ENCODE measurements at places on chromosomes 16 and 17.

DNA sequence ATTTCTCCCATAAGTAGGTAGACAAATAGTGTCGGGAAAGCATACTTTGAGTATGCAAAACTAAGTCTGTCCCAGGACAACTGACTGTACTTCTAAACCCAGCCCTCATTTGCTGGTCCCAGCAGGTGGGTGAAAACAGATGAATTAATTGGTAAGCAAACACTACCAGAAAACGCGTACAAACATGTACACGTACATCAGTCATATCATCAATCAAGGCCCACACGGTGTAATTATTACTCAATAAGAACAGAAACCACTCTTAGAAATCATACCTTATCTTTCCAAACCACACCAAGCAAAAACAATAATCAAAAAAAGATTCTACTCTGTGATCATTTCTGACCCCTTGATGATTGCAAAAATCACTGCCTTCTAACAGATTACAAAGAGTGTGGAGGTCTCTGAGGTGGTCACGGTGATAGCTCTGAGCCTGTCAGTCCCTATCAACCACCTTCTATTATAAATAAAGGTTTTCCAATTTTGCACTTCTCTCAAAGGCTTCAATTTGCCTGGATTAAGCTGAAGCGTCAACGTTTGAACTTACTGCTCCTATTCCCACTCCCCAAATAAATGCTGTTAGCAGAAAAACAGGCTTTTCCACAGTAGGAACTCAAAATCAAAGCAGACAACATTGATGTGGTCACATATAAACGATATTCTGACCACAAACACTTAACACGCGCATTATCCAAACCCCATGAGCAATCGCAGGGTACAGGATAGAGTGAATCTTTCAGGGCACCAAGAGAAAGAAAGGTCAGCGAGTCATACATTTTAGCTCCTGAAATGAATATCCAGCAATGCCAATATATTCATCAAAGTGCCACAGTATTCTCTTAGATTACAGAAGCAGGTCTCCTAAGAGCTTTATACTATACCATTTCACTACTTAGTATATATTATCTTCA, 211.9 kb downstream of the STX8 start:
- no peaks in the 10 kb centered on the region for H3K36me3 ChIP-seq
- H3K27me3 ChIP-seq: no peaks in the 10 kb centered on the region
- no peaks in the 10 kb centered on the region for H3K4me1 ChIP-seq
- no peak overlapping the region for H3K27ac ChIP-seq
- H3K4me3 ChIP-seq: no peak overlapping the region

DNA sequence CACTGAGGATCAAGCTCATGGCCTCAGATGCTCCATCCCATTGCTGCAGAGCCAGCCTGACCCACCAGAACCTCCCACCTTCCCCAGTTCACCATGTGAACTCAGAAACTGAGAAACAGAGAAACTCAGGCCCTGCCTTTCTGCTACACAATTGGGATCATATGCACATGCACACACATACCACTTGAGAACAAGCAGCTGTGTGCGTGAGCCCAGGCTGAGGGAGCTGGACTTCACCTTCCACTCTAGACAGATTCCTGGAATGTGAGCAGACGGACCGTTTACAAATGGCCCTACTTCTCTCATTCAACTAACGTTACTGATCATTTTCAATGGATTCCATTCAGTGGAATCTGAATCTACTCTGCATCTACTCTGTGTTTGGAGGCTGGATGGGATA, 1.7 kb upstream of the SPEM2 start:
- no peak overlapping the region for H3K27ac ChIP-seq
- no peaks in the 10 kb centered on the region for H3K4me1 ChIP-seq
- DNase-seq: no peak
- no peaks in the 10 kb centered on the region for H3K27me3 ChIP-seq

- H3K27ac ChIP-seq: no peak overlapping the region
- no peaks in the 10 kb centered on the region for H3K36me3 ChIP-seq
- no peak overlapping the region for H3K4me3 ChIP-seq
- H3K27me3 ChIP-seq: peaks cover 35% of the 10 kb centered on the region
- H3K4me1 ChIP-seq: no peaks in the 10 kb centered on the region
Observed at GRCh38 chr16:2817340-2818271, 569 bp downstream of the PRSS21 start.

- H3K4me3 ChIP-seq: peak within 1 kb of the TSS; percentile 41
- no peaks in the 10 kb centered on the region for H3K36me3 ChIP-seq
- no peaks in the 10 kb centered on the region for H3K27me3 ChIP-seq
- no peak for DNase-seq
- H3K27ac ChIP-seq: peak within 1 kb of the TSS; percentile 71
Observed at GRCh38 chr17:73644145-73645049, at the start of gene SDK2. TSS of gene SDK2 (minus strand) at chr17:73644445. CDS start at chr17:73644088, 357 bp downstream.

- peaks cover 15% of the 10 kb centered on the region for H3K4me1 ChIP-seq
- no peak overlapping the region for H3K27ac ChIP-seq
- no peaks in the 10 kb centered on the region for H3K27me3 ChIP-seq
- DNase-seq: no peak
- H3K36me3 ChIP-seq: no peaks in the 10 kb centered on the region
Observed at GRCh38 chr16:49806446-49806845, 49.5 kb downstream of the ZNF423 start.

- no peaks in the 10 kb centered on the region for H3K36me3 ChIP-seq
- H3K27ac ChIP-seq: peak overlapping the region; percentile 47
- H3K4me3 ChIP-seq: peak overlapping the region; percentile 39
Observed at GRCh38 chr17:78716814-78717393, 65.2 kb downstream of the CYTH1 start.

DNA sequence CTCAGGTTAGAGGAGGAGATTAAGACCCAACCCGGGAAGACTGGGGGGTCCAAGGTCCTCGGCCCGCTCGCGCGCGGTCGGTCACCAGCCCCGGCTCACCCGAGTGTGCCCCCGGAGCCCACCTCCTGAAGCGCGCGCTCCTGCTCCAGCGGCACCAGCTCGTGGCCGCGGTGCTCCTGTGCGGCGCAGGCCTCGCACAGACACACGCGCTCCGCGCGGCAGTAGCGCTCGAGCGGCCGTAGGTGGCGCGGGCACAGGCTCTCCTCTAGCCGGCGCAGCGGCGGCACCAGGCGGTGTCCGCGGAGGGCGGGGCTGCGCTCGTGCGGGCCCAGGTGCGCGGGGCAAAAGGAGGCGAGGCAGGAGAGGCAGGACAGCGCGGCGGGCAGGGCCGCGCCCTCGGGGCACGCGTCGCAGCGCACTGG, 618 bp downstream of the TRIM47 start:
- H3K27me3 ChIP-seq: no peaks in the 10 kb centered on the region
- peak; percentile 47 for DNase-seq
- peaks cover 24% of the 10 kb centered on the region for H3K36me3 ChIP-seq
- H3K27ac ChIP-seq: peak overlapping the region; percentile 96
- peak overlapping the region; percentile 68 for H3K4me3 ChIP-seq
- peaks cover 40% of the 10 kb centered on the region for H3K4me1 ChIP-seq

DNA sequence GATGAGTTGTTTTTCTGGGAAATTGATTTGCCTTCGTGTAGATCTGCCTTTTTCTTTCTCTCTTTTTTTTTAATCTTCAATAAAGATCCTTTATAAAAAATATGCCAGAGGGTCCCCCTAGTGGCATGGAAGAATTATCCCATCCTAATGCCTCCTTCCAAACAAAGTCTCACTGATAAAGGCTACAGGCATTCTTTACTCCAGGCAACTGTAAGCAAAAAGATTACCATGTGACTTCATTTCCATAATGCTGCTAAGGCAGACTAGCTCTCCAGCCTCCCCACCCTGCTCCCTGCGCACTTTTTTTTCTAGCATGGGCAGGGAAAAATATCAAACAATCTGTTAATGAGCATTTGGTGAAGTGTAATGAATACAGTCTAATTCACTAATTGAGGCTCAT, 220.2 kb upstream of the CDH8 start:
- H3K4me3 ChIP-seq: no peak overlapping the region
- H3K36me3 ChIP-seq: no peaks in the 10 kb centered on the region
- H3K4me1 ChIP-seq: peaks cover 5% of the 10 kb centered on the region
- DNase-seq: no peak
- H3K27me3 ChIP-seq: no peaks in the 10 kb centered on the region

- no peaks in the 10 kb centered on the region for H3K4me1 ChIP-seq
- no peak for DNase-seq
- H3K36me3 ChIP-seq: no peaks in the 10 kb centered on the region
- H3K27me3 ChIP-seq: no peaks in the 10 kb centered on the region
Observed at GRCh38 chr17:79131701-79132100, 57.1 kb downstream of the ENGASE start.

GRCh38 chr16:57906382-57907316, 64.3 kb downstream of the CNGB1 start:
- H3K27ac ChIP-seq: no peak overlapping the region
- H3K27me3 ChIP-seq: peaks cover 8% of the 10 kb centered on the region
- no peaks in the 10 kb centered on the region for H3K36me3 ChIP-seq
- DNase-seq: no peak

- peaks cover 8% of the 10 kb centered on the region for H3K4me1 ChIP-seq
- H3K27me3 ChIP-seq: no peaks in the 10 kb centered on the region
- no peak overlapping the region for H3K27ac ChIP-seq
- H3K4me3 ChIP-seq: no peak overlapping the region
Observed at GRCh38 chr16:27364493-27365141, 37.4 kb upstream of the IL21R start.

- no peak overlapping the region for H3K27ac ChIP-seq
- H3K4me3 ChIP-seq: no peak overlapping the region
- H3K27me3 ChIP-seq: no peaks in the 10 kb centered on the region
- no peak for DNase-seq
- no peaks in the 10 kb centered on the region for H3K4me1 ChIP-seq
Observed at GRCh38 chr16:22788193-22788530, 25.8 kb upstream of the HS3ST2 start.

GRCh38 chr17:76397687-76398522, 13.5 kb downstream of the SPHK1 start:
- DNase-seq: peak; percentile 99
- H3K27me3 ChIP-seq: no peaks in the 10 kb centered on the region
- H3K27ac ChIP-seq: no peak overlapping the region
- no peak overlapping the region for H3K4me3 ChIP-seq
- H3K36me3 ChIP-seq: peaks cover 36% of the 10 kb centered on the region

DNA sequence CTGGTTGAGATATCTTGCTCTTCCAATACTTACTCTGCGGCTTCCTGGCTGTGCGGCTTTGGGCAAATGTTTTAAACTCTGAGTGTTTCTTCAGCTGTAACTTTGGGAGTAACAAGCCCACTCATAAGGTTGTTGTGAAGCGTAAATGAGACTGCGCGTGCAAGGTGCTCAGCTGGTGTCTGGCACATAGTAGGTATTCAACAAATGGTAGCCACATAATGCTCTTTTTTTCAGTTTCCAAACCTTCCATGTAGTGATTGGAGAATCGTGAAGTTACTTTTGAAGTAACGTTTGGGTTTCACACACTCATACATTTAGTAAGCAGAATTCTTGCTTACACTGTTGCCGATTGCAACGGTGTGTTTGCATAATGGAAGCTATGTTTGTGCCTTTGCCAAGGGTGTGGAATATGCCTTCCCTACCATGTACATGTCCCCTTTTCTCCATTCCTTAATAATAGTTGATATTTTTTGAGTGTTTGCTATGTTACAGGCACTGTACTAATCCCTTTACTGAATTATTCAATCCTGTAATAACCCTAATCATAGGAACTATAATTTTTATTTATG, 829 bp downstream of the DHRS7B start:
- H3K4me3 ChIP-seq: peak overlapping the region; percentile 82
- H3K36me3 ChIP-seq: no peaks in the 10 kb centered on the region
- H3K27ac ChIP-seq: peak overlapping the region; percentile 85
- peaks cover 4% of the 10 kb centered on the region for H3K4me1 ChIP-seq
- no peak for DNase-seq

- no peak overlapping the region for H3K27ac ChIP-seq
- H3K4me3 ChIP-seq: no peak overlapping the region
- H3K4me1 ChIP-seq: no peaks in the 10 kb centered on the region
Observed at GRCh38 chr17:56883616-56884015, 30.2 kb downstream of the TRIM25 start.

GRCh38 chr17:67514998-67515397, 137.9 kb downstream of the PITPNC1 start:
- no peak for DNase-seq
- H3K27me3 ChIP-seq: no peaks in the 10 kb centered on the region
- no peaks in the 10 kb centered on the region for H3K36me3 ChIP-seq
- H3K27ac ChIP-seq: no peak overlapping the region

GRCh38 chr17:69066482-69066881, 5.8 kb upstream of the ABCA9 start:
- H3K4me1 ChIP-seq: peaks cover 2% of the 10 kb centered on the region
- no peaks in the 10 kb centered on the region for H3K36me3 ChIP-seq
- no peaks in the 10 kb centered on the region for H3K27me3 ChIP-seq
- H3K27ac ChIP-seq: no peak overlapping the region
- no peak for DNase-seq

DNA sequence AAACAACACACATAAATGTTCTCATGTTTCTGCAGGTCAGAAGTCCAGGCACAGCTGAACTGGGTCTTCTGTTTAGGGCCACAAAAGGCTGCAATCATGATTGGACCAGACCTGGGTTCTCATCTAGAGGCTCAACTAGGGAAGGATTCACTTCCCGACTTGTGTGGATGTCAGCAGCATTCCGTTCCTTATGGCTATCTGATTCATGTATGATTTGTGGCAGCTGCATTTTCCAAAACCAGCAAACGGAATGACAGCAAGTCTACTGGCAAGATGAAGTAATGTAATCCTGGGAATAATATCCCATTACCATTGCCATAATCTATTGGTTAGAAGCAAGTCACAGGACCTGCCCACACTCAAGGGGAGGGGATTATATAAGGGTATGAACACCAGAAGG, 22.1 kb downstream of the CEP112 start:
- peaks cover 28% of the 10 kb centered on the region for H3K36me3 ChIP-seq
- no peak overlapping the region for H3K27ac ChIP-seq
- no peaks in the 10 kb centered on the region for H3K4me1 ChIP-seq
- DNase-seq: no peak

- peaks cover 40% of the 10 kb centered on the region for H3K27me3 ChIP-seq
- peak overlapping the region; percentile 45 for H3K27ac ChIP-seq
- H3K4me1 ChIP-seq: peaks cover 24% of the 10 kb centered on the region
- peak overlapping the region; percentile 30 for H3K4me3 ChIP-seq
- no peak for DNase-seq
Observed at GRCh38 chr16:73062743-73063733, 15.1 kb upstream of the ZFHX3 start.

- H3K4me3 ChIP-seq: no peak overlapping the region
- no peaks in the 10 kb centered on the region for H3K36me3 ChIP-seq
- DNase-seq: no peak
- no peaks in the 10 kb centered on the region for H3K4me1 ChIP-seq
- H3K27me3 ChIP-seq: no peaks in the 10 kb centered on the region
Observed at GRCh38 chr16:78576941-78577340, 477.5 kb downstream of the WWOX start.

DNA sequence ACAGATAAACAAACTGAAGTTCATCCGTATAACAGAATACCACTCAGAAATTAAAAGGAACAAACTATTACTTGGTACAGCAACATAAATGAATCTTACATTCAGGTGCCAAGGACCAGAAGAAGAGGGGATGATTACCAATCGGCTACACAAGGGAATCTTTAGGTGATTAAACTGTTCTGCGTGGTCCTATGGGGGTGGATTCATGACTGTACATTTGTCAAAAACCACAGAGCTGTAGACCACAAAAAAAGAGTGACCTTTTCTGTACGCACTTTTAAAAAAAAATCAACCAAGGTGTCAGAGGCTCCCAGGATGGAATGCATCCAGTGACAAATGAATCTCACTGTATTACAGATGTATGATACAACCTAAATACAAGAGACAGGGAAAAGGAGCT, 110.8 kb downstream of the CDYL2 start:
- H3K27ac ChIP-seq: no peak overlapping the region
- no peaks in the 10 kb centered on the region for H3K27me3 ChIP-seq
- DNase-seq: no peak
- H3K36me3 ChIP-seq: no peaks in the 10 kb centered on the region

Measured in tibial nerve (tissue), 4 donors.